HTR-8/SVneo (cell line): ENCODE measurements at places on chromosomes 16 and 17.

DNA sequence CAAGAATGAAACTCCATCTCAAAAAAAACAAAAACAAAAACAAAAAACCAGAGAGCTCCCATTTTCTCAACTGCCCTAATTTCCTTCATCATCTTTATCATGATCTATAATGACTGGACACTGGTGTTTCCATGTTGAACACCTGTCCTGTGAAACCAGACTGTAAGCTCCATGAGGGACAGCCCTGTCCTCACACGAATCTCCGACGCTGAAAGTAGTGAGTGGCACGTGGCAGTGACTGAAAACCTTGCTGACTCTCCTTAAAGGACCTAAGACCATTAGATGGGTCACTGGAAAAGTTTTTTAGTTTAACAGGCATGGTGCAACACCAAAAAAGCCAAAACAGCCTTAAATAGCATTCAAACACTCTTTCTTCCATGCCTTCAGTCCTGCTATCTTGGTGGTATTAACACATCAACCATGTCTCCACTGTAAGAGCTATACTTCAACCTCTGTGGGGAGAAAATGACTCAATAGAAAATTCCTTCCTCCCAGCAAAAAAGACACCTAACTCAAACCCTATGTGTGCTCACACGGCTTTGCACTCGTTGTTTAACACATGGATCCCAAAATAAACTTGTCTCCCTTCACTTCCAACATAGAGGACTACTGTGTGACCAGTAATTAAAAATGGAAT lies 8.3 kb downstream of the AXIN2 start:
- no peak for DNase-seq

- no peak for DNase-seq
These were observed 186.4 kb upstream of the ERCC4 start for GRCh38 chr16:13733561-13733960.

- no peak for DNase-seq
These were observed 45.2 kb upstream of the LCMT1 start for GRCh38 chr16:25066426-25066746.

DNA sequence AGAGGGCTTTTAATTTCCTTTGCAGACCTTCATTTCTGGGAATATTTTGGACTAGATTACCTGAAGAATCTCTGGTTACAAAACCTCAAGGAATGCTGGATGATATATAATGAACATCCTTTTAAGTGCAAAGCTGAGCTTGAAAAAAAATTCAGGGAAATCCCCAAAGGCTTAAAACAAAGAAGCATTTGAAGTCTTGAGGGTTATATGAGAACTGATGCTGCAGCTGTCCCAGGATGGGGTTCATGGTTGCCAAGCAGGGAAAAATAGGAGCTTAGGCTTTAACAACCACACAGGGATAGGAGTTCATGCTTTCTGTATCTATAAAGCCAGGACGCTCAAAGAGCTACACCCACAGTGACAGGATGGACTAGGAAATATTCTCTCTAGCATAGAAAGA lies 150.4 kb upstream of the IRX5 start:
- no peak for DNase-seq

DNA sequence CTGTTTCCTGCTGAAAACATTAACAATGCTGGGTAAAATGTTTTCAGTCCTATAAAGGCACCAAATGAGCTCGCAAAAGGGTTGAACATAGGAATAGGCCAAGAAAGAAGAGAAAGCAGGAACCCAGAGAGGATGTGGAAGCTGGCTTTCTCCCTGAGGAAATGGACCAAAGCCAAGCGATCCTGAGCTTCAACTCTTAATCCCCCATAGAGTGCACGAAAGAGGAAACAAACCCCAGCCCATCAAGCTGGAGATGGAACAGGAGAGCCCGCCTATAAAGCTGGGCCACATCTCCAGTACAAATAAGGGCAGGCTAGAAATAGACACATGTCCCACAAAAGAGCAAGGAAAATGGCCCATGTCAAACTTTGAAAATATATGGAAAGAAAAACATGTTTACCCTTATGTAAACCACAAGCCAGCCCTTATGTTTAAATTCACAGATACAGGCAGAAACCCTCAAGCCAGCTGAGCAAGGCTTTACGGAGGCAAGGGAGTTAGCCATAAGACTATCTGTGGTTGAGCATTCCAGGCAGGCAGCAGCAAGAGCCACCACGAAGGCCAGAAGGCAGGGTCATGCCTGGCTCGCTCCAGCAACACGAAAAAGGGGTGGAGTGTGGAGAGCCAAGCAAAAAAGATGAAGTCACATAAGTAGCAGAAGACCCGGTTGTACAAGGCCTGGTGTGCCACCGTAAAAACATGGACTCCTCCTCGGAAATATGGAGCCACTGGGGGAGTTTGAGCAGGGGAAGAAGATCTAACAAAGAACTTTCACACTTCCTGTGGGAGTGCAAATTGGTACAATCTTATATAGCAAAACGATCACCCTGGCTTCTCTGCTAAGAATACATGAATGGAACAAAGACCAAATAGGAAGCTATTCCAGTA lies 27.8 kb downstream of the COPRS start:
- DNase-seq = no peak

- DNase-seq = no peak
These were observed 15.3 kb upstream of the CNOT1 start for GRCh38 chr16:58644765-58645487.
